Adipocyte (in vitro differentiated cells): ENCODE measurements at places on chromosomes 5 and 9.

DNA sequence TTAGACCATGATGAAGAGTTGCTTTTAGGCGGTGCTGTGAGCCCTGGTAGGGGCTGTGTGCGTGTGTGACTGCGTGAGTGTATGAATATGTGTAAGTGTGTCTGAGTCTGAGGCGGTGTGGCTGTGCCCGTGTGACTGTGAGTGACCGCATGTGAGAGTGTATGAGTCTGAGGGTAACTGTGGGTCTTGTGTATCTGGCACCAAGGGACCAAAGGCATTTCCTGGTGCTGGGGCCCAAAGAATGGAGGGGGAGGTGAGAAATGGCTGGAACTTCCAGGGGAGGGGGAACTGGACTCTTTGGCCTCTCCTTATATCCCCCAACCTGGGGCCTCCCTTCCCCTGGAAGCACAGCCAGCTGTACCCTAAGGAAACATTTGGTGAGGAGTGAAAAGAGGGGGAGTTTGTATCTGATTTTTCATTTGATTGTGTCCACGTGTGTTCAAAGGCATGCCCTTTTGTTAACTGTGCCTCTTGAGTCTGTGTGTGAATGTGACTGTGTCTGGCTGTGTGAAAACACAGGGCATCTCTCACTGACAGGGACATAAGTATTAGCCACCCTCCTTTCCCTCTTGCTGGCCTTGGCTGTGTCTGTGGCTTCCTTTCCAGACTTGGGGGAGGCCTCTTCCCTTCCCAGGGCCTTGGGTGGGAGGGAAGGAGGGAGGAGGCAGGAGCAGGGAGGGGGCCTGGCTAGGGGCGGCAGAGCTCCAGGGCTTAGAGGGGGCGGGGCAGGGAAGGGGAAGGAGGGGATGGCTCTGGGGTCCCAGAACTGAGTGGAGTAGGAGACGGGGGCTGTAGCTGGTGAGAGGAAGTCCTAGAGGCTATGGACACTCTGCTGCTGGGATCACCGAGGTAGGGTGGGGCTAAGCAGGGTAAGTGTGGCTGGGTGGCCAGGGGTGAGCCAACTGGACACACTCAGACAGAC, 1.4 kb downstream of the IL11RA start:
- DNase-seq = peak; percentile 67

GRCh38 chr5:20555034-20555433, 567.0 kb upstream of the CDH18 start:
- no peak for DNase-seq

DNA sequence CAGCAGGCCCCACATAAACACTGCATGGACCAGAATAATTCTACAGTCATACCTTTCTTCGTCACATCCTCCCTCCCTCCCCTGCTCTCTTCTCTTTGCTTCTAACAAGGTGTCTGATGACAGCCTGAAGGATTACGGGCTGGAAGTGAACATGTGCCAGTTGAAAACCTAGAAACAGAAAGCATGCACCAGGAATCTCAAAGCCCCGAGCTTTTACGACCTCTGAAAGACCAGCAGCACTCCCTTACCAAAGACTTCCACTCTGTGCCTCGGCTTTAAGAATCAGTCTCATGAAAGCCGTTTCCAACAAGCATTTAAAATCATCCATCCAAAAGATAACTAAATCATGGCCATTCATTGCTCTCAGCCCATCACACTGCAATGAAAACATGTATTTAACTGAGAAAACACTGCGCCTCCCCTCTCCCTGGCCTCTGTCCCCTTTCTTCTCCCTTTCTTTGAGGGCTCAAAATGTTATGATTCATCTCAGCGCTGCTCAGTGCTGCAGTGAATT, 21.3 kb downstream of the MSX2 start:
- no peak for DNase-seq

GRCh38 chr9:71079451-71079850, 42.0 kb downstream of the TRPM3 start:
- peak; percentile 0 for DNase-seq

- no peak for DNase-seq
Measured at GRCh38 chr9:112325600-112325999, 7.8 kb downstream of the PTBP3 start.

- DNase-seq = no peak
Measured at GRCh38 chr9:71549023-71549422, 219.3 kb downstream of the CEMIP2 start.

- peak; percentile 37 for DNase-seq
Measured at GRCh38 chr5:107300721-107301327, 369.9 kb downstream of the EFNA5 start.

GRCh38 chr9:31608416-31608815, 776.0 kb upstream of the ACO1 start:
- DNase-seq = peak; percentile 76

GRCh38 chr9:72205513-72205912, 56.3 kb downstream of the GDA start:
- no peak for DNase-seq

GRCh38 chr5:23507278-23507685, at the start of gene PRDM9:
TSS of gene PRDM9 (plus strand) at chr5:23507609. CDS start at chr5:23509034, 1,425 bp downstream.
- DNase-seq = no peak

GRCh38 chr5:143979044-143979690, 167.2 kb downstream of the HMHB1 start:
- DNase-seq = no peak

DNA sequence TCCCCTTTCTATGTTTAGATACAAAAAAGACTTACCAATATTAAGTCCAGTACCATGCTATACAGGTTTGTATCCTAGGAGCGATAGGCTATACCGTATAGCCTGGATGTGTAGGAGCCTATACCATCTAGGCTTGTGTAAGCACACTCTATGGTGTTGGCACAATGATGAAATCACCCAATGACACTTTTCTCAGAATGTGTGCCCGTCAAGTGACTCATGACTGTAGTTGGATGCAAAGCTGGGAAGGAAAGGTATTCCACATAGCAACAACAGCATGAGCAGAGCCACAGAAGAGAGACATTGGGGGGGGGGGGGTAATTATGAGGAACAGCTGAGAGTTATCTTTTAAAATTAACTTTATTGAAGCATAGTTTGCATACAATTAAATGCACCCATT, 63.2 kb downstream of the TTLL11 start:
- no peak for DNase-seq

DNA sequence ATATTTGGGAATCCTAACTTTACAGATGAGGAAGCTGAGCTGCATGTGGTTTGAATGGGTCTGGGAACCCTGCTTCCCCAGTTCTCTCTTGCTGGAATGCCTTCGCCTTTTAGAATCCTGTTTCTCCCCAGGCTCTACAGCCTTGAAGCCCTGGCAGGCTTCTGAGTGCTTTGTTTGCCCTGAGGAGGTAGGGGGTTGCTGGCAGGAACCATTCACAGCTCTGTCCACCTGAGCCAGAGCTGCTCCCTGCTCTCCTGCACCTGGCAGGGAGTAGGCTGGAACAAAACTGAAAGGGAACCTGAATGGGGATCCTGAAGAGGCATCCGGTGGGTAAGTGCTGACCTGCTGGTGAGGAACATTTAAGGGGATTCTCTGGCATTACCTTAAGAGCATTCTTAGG, 33.0 kb downstream of the KIF4B start:
- no peak for DNase-seq

GRCh38 chr5:135955525-135955924, 742 bp upstream of the LECT2 start:
- no peak for DNase-seq

DNA sequence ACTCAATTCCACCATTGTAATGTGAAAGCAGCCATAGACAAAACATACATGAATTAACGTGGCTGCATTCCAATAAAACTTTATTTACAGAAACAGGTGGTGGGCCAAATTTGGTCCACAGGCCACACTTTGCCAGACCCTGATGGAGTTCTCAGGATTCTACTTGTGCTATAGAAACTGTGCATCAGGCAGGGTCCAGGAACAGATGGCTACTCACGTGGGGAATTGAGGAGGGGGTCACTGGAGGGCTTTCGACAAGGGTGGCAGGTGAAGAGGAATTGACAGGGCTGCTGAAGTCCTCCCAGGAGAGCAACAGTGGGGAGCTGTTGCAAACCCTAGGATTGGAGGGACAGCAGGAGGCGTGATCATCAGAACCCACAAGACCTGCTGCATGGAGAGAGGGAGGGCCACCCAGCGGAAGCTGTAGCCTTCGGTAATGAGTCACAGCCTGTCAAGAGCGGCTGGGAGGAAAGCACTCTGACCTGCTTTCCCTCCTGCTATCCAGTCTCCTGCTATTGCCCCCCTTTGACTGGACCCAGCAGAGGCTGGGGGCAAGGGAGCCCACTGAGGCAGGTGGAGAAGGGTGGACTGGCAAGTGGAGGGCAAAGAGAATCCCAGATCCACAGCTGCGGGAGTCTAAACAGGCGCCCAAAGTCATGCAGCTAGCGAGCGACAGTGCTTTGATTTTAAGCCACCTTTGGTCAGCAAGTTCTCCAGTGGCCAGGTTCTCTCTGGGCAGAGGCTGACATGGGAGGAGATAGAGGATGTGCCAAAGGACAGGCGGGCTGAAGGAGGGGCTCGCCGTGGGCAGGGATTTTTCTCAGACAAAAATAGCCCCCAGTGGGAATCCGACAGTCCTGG, 138.3 kb upstream of the SMIM23 start:
- DNase-seq = no peak

DNA sequence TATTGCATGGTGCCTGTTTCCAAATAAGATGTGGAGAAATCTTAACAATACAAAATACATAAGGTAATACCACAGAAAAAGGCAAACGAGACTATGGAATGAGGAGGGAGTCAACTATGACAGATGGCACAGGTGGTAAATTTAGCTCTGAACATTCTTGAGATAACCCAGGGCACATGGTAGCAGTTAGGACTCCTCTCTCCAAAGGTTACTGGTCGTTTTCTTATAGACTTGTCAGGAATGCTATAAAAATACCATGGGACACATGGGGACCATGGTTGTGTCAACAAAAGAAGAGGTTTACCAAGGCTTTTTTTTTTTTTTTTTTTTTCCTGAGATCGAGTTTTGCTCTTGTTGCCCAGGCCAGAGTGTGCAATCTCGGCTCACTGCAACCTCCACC, 209.4 kb upstream of the RFX3 start:
- DNase-seq = no peak

DNA sequence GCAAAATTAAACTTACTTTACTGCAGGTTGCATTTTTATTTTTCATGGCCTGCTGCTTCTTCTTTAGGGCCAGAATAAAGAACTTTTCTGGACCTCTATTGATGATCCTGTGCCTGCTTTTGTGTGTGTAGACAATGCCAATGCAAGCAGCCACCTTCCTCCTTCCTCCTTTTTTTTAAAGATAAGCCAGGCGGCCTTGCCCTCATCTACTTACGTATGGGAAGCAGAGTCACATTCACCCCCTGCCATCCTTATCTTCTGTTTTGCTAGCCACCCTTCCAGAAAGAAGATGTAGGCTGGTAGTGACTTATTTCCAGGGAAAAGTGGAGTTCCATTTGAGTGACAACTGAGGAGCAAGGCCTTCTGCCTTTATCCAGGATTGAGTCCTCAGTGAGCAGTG, 122.9 kb downstream of the KDM4C start:
- DNase-seq = no peak

DNA sequence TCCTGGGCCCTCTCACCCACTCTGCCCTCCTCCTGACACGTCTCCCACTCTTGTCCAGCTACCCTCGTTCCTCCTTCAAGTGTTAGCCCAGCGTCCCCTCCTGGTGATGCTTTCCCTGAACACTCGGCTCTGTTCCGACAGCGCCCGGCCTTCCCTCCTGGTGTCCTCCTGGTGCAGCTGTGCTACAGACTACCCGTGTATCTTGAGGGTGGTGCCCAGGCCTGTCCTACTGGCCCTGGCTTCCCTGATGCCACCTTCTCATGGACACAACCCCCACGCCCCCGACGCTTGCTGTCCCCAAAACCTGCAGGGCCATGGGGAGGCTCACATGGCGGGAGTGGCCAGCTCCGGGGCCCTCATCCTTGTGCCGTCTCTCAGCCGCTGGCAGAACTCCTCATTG, 21.4 kb upstream of the SCGB3A1 start:
- no peak for DNase-seq

- no peak for DNase-seq
Measured at GRCh38 chr5:124581738-124582560, 164.5 kb downstream of the ZNF608 start.

GRCh38 chr5:92309336-92309991, 926.3 kb upstream of the ARRDC3 start:
- DNase-seq = peak; percentile 86

DNA sequence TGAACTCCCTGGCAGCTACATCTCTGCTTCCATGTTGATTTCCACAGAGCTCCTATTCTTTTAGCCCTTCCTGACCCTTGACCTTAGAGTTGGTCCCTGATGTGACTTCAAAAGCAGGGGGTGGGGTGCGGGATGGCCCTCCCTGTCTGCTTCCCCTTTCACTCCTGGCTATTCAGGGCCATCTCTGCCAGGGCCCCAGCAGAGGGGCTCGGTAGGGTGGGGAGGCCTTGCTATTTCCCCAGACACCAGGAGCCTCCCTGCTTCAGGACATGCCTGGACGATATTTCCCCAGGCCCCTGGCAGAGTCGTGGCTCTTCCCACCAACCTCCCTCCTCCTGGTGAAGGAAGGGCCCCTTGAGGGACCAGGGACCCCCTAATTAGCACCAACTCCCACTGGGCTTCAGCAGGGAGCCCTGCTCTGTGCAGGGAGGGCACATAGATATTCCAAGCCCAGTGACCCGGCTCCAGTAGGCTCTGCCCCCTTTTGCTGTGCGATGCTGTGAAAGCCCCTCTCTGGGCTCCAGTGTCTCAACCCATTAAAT, 17.3 kb downstream of the CORO2A start:
- DNase-seq = no peak

DNA sequence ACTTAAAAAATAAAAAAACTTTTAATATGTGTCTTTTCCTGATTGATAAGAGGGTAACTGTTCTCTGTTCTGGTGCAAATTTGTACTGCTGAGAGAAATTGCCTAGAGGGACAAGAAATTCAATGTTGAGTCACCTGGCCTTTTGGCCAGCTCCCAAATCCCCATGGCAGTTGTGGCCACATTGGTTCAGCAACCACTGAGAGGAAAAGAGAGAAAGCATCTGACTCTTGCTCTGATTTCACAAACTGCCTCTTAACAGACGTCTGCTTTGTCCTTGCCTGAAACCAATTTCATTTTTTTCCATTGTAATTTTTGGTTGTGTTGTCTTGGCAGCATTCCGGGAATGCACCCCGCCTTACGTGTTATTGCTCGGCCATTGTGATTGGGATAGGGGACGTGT, 42.4 kb downstream of the NTRK2 start:
- DNase-seq = peak; percentile 7

- no peak for DNase-seq
Measured at GRCh38 chr5:137199201-137199600, 299.9 kb downstream of the SPOCK1 start.

DNA sequence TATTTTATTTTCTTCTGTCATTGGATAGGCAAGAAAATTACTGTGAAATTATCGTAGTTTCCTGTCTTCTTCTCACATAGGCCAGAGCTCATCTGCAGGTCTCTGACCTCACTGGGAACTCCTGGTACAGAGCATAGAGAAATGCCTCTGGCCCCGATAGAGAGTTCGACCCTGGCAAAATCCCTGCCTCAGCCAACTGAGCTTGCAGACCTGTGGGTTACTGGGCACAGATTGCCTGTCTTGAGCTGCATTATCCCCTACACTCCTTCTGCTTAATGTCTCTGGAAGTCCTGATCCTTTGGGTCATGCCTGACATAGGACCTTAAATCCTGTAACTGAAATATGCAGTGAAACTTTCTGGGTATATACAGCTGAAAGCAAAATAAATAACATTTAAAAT, 439.3 kb upstream of the CTNND2 start:
- no peak for DNase-seq

- DNase-seq = no peak
Measured at GRCh38 chr5:30041831-30042385, 1151.6 kb upstream of the CDH6 start.
